ENCODE measurements at places on chromosomes 13 and 19.

GRCh38 chr19:11192957-11193939 lies 4.1 kb downstream of the KANK2 start:
- no peak for DNase-seq

DNA sequence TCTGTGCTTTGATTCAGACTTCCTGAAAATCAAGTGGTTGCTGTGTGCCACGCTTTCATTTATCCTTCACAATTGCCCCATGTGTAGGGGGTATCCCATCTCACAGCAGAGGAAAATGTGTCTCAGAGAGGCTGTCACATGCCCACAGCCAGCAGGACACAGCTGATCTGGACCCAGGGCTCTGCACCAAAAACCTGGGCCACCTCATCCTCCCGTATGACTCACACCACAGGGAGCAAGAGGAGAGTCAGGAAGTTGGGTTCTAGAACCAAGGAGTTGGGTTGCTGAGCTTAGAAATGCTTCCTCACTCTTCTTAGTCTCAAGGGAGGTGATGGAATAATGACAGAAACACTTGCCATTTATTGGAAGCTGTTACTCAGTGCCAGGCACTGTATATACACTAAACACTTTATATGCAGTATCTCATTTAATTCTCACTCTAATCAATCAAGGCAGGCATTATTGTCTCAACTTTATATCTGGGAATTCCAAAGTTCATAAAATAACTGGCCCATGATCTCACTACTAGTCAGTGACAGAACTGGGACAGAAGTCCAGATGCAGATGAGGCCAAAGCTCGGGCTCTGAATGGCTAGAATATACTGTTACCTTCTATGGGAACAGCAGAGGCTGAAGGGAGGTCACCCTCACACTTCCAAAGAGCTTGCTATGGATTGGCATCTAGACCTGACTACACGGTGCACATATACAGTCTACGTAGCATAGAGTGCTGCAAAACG lies 47.7 kb upstream of the ATP12A start:
- DNase-seq, result no peak

DNA sequence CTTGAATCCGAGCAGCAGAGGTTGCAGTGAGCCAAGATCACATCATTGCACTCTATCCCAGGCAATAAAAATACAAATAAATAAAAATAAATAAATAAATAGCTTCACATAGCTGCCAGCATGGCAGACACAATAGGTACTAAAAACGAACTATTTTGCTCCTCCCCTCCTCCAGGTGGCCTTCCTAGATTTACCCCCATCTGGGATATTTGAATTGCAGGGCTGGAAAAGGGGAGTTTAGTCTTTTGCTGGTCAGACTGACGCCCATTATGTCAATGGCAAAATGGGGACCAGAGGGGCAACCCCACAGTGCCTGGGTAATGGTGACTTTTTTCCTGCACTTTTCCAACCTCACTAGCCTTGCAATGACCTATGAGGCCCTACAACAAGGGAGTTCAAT lies 640 bp upstream of the GMFG start:
- DNase-seq, result no peak

- DNase-seq, result no peak
Observed at GRCh38 chr19:13689085-13689484, 75.2 kb upstream of the MRI1 start.

DNA sequence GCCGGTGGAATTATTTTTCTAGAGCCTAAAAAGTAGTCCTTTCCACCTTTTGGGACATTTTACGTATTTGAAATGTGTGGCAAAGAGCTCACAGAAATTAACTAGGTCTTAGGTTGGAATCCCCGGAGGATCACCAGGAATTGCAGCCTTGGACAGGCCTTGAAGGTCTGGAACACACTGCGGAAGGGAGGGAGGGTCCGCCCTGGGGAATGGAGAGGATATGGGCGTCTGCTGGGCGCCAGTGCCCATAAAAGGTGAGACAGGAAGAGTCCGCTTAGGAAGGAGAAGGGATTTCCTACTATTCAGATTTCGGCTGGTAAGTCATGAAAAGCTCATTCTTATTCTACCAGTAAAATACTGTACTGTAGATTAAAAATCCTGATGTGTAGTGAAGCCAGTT lies 111.9 kb downstream of the COL4A2 start:
- no peak for DNase-seq

GRCh38 chr19:46428239-46429135 lies at the start of gene PNMA8C:
Gene PNMA8C (minus strand): TSS chr19:46428936. CDS start chr19:46428359, 577 bp downstream.
- no peak for DNase-seq

GRCh38 chr19:10226376-10227025 lies 4.6 kb downstream of the S1PR2 start:
- no peak for DNase-seq

DNA sequence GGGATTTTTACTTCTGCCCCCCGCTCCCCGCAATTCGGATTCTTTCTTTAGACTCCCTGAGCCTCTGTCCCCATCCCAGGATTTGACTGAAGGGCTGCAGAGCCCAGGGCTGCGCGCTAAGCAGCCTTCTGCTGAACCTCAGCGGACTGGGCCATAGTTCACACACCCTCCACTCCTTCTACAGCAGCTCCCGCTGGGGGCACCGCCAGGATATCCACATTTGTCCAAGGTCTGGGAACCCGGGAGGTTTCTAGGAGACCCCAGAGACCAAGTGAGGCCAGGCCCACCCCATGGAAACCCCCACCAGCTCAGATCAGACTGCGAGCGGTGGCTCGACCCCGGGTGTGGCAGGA lies 463.3 kb downstream of the ITGBL1 start:
- DNase-seq, result no peak

- DNase-seq, result no peak
Observed at GRCh38 chr19:407511-408440, 1.2 kb downstream of the C2CD4C start.

DNA sequence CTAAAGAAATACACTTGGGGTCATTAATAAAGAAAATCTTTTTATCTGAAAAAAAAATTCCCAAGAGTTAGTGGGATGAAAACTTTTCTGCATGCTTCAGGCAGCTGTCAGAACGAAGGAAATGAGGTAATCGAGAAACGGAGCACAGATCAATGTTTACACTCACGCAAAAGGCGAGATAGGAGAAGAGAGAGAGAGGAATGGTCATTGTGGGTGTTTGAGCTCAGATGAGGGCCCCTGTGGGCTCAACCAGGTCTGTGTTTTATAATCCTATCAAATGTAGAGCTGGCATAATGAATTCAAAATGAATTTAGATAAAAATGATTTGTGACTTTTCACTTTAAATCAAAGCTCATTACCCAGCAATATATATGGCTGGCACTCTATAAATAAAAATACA lies 6.3 kb upstream of the RXFP2 start:
- no peak for DNase-seq

DNA sequence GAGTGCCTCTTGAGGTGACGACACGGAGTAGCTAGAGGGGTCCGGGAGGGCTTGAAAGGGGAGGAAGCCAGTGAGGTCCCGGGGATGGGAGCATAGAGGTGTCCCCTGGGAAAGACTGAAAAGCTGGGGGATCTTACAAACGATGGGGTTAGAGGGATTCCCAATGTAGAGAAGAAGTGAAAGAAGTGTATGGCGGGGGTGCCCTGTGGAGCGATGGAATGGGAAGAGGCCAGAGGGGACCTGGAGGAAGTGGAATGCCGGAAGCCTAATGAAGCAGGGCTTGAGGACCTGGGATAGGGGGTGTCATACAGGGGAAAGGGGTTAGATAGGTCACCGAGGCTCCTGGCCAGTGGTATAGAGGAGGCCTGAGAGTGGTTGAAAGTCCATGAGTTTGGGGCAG lies 580 bp downstream of the AP2A1 start:
- DNase-seq, result no peak

DNA sequence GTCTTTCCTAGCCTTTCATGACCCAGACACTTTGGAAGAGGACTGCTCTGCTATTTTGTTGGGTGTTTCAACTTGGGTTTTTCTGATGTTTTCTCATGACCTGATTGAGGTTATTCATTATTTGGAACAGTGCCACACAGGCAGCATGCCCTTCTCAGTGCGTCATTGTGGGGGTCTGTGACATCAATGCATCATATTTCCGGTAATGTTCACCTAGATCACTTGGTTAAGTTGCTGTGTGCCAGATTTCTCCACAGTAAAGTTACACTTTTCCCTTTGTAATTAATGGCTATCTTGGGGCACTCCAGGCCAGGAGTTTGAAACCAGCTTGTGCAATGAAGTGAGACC lies 124.4 kb downstream of the SIPA1L3 start:
- no peak for DNase-seq
